Trophoblast cell (in vitro differentiated cells and primary cell): ENCODE measurements at places on chromosomes 2 and 18.

GRCh38 chr2:144201868-144202468 is 318.0 kb downstream of the ZEB2 start:
- H3K4me3 ChIP-seq, result no peak overlapping the region
- no peaks in the 10 kb centered on the region for H3K36me3 ChIP-seq
- no peaks in the 10 kb centered on the region for H3K27me3 ChIP-seq
- H3K4me1 ChIP-seq, result peaks cover 2% of the 10 kb centered on the region

GRCh38 chr18:58646334-58646862 is 17.5 kb upstream of the ALPK2 start:
- H3K27me3 ChIP-seq, result no peaks in the 10 kb centered on the region
- H3K36me3 ChIP-seq, result peaks cover 1% of the 10 kb centered on the region
- no peaks in the 10 kb centered on the region for H3K4me1 ChIP-seq

DNA sequence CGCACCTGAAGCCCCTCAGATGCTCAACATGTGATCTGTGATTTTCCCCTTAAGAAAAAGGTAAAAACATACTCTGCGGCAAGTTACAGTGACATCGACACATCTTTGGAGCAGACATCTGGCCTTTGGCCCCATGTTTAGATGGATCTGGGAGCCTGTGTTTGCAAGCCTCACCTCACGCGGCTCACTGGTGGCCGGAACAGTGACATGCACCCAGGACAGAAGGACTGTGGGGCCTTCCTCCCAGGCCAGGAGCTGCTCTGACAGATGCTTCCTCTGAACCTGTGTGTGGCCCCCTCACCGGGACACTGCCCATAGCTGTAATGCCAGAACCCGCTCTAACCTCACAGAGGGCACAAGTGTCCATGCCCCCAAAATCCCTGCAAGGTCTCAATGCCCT is 13.1 kb downstream of the PASK start:
- no peak overlapping the region for H3K4me3 ChIP-seq
- H3K36me3 ChIP-seq, result peaks cover 34% of the 10 kb centered on the region
- H3K4me1 ChIP-seq, result no peaks in the 10 kb centered on the region
- no peak for DNase-seq
- no peak overlapping the region for H3K27ac ChIP-seq

GRCh38 chr18:46720521-46720920 is 36.3 kb downstream of the ST8SIA5 start:
- DNase-seq, result no peak
- no peak overlapping the region for H3K4me3 ChIP-seq
- H3K36me3 ChIP-seq, result no peaks in the 10 kb centered on the region
- peaks cover 3% of the 10 kb centered on the region for H3K4me1 ChIP-seq

DNA sequence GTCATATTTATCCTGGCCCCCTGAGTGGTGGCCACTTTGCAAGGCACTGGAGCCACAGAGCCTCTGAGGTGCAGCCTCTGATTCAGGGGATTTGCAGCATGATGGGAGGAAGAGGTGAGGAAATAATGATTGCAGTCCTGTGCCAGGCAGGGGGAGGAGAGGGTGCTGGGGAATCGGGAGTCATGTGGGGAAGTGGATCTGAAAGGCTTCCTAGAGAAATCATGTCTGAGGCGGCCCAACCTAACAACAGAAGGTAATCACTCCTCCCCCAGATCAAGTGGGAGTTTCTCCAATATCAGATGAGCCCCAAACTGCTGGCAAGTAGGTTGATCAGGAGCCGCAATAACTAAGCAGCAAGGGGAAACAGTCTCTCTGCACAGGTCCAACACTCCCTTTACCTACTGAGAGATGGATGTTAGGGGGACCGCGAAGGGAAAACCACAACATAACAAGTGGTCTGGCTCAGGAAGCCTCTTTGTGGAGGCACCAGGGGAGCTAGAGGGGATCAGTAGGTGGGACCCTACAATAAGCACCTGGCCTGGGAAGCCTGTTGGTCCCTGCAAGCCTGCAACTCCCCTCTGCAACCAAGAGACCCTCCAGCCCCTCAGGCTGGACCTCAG is 71.8 kb upstream of the NPAS2 start:
- H3K4me1 ChIP-seq, result no peaks in the 10 kb centered on the region
- H3K27me3 ChIP-seq, result no peaks in the 10 kb centered on the region
- H3K36me3 ChIP-seq, result no peaks in the 10 kb centered on the region

- no peak overlapping the region for H3K27ac ChIP-seq
- H3K36me3 ChIP-seq, result no peaks in the 10 kb centered on the region
Observed at GRCh38 chr2:198394208-198394607, 589.8 kb downstream of the PLCL1 start.

- no peaks in the 10 kb centered on the region for H3K36me3 ChIP-seq
- no peak overlapping the region for H3K4me3 ChIP-seq
- DNase-seq, result no peak
- peaks cover 3% of the 10 kb centered on the region for H3K4me1 ChIP-seq
- H3K27me3 ChIP-seq, result no peaks in the 10 kb centered on the region
Observed at GRCh38 chr2:161112908-161113307, 47.3 kb upstream of the TANK start.
